ENCODE measurements at places on chromosomes 16 and 17.

DNA sequence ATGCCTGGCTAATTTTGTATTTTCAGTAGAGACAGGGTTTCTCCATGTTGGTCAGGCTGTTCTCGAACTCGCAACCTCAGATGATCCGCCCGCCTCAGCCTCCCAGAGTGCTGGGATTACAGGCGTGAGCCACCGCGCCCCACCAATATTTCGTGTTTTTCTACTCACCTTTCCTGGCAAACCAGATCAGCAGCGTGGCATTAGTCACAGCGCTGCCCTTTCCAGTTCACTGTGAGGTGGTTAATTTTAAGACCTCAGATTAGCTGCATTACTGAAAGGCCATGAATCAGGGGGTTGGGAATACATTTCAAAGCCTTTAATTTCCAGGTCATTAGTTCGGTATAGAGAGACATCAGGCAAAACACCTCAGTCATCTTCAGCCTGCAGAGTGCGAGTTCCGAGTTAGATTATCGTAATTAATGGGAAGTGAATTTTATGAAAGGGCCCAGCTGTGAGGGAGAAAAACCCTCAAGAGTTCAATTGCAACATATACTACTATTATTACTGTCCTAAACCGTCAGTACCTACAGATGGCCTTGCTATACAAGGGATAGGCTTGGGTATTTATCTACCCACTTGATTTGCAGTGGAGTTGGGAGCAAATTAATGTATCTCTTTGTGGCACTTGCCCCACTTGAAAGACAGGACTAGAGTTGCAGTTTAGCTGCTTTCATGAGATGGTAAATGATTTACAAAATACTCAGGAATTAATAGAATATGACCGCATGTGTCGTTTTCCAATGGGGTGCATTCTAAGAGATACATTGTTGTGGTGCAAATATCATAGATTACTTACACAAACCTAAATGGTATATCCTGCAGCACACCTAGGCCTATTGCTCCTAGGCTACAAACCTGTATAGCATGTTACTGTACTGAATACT lies 2.1 kb upstream of the USP32 start:
- DNase-seq, result no peak

- no peak for DNase-seq
These were observed 54.4 kb downstream of the SOX9 start for GRCh38 chr17:72175263-72175662.

DNA sequence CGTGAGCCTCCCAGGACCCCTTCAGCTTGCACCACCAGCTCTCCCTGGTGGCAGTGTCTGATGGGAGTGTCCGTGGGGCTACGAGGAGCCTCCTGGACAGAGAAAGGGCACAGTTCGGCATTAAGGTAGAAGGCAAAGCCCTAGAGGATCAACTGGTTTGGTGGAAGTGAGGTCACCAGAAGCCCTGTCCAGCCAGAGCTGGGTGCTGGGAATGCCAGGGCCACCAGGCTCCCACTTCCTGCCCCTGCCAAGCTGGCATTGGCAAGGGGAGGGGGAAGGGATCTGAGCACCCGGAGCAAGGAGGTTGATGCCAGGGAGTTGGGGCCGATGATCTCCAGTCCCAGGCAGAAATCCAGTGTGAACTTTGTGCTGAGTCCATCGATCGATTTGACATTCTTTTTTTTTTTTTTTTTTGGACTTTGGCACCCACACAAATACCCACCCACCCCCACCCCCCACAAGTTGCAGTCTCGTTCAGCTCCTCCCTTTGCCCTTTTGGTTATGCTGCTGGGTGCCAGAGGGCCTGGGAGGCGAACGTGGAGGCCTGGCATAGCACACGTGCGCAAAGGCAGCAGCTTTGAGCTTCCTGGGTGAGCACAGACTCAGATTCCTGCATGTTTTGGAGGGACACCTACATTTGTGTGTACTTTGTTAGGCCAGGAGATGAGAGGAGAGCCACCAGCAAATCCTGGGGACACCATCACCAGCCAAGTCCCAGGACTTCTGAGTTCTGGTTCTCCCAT lies 2.1 kb downstream of the NHERF1 start:
- DNase-seq, result no peak

- DNase-seq, result no peak
These were observed 878 bp downstream of the TAOK1 start for GRCh38 chr17:29390851-29391631.

GRCh38 chr17:29652976-29653375 lies 30.3 kb upstream of the CORO6 start:
- DNase-seq, result no peak

DNA sequence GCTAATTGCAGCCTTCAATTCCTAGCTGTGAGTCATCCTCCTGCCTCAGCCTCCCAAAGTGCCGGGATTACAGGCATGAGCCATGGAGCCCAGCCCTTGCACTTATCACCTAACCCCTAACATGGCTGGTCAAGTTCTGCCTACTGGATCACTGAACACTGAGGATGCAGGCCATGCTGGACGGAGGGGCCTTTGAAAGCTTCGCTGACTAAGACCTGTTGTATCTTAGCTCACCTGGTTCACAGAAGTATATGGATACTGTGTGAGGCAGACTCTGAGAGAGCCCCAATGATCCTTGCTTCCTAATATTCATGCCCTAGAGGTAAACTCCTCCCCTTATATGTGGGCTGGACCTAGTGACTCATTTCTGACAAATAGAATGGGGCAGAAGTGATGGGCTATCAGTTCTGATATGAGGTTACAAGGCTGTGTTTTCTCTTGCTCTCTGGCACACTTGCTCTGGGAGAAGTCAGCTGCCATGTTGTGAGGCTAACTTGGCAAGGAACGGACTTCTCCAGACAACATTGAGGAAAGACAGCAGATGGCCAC lies 11.7 kb upstream of the TMIGD1 start:
- no peak for DNase-seq

- no peak for DNase-seq
These were observed 22.8 kb upstream of the RASD1 start for GRCh38 chr17:17518951-17519350.
